ENCODE measurements at places on chromosomes 13 and 19.

GRCh38 chr19:19169236-19170052 lies 619 bp downstream of the MEF2B start:
- no peak for DNase-seq

DNA sequence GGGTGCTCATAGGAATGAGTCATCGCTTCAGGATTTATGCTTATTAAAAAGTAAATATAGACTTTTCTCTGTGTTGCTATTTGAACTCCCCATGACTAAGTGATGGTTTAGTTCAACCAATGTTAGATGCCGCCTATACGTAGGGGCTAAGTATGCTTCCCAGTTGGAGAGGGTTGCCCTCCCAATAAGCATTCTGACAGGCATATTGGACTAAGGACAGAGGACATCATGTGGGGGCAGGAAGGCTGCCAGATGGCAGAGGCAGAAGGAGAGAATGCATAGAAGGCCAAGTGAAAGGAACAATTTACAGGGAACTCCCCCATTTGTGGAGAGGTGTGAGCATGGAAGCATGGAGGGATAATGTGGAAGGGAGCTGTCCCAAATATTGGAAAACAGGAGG lies 318.4 kb upstream of the OBI1 start:
- no peak for DNase-seq

GRCh38 chr13:85772367-85772766 lies 26.9 kb downstream of the SLITRK6 start:
- DNase-seq = no peak

DNA sequence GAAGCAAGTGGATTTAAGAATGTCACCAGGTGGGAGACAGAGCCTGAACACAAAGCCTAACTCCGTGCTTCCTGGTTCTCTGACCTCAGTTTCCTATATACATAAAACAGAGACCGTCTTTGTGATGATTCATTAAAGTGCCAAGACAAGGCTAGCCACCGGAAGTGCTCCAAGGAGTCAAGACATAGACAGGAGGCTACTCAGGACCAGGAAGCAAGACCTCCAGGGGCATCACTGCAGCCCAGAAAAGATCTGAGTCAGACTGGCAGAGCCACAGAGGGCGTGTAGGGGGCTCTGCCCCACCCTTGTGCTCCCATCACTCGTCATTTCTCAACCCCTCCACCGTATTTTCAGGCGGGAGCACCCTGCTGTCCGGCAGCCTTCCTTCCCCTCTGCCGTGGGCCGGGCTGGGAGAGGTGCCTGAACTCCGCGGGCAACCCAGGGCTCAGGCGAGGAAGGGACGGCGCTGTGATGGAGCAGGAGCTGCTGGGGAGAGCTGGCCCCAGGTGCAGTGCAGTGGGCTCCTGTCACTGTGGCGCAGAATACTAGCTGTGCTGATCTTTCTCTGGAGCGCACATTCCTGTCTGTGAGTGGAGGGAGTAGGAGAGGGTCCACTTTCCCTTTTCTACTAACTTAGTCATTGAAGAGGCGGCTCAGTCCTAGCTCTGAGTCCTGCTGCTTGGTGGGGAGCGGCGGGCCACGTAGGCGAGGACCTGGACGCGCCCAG lies 134.7 kb upstream of the GPR12 start:
- no peak for DNase-seq

DNA sequence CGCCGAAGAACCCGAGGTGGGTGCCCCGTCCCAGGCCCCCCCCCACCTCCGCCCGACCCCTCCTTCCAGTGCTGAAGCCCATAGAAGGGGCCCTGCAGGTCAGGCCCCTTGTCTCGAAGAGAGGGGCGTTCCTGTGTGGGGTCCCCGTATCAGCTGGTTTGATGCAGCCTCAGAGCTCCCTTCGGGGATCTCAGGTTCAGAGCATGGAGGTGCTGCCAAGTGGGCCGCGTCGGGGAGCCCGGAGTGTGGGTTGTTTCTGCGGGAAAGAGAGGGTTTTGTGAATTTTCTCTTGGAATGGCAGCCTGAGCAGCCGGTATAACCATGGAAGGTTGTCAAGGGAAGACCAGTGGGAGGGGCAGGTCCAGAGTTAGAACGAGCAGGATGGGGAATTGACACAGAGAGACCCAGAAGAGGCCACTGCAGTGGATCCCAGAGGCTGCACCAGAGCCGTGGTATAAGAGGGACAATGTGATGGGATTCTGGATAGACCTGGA lies 384 bp downstream of the TRAPPC2B start:
- DNase-seq = no peak

DNA sequence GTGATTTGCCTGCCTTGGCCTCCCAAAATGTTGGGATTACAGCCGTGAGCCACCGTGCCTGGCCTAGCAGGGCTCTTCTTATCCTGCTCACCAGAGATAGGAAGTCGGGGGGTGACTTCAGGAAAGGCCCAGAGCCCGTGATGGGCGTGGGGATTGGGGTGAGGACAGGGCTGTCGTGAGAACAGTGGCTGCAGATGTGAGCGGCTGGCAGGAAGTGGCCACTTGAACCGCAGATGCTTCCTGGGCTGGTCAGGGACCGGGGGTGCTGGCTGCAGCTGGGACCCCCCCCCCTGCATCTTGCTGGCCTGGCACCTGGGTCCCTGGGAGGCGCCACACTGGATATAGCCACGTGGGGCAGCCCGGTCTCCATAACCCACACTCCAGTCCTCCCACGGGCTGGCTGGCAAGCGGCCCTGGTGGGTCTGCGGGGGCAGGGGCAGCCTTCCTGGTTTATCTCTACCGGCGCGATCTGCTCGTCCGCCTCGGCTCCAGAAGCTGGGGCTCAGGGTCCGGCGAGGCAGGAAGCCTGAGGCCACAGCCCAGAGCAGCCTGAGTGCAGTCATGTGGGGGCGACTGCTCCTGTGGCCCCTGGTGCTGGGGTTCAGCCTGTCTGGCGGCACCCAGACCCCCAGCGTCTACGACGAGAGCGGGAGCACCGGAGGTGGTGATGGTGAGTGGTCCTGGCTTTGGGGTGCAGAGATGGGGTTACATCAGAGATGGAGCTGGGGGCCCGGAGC lies at the start of gene F2RL3:
Gene F2RL3 (plus strand): TSS at position 371 of the 737 bp plus-strand sequence. CDS start 191 bp downstream, at position 562.
- no peak for DNase-seq

DNA sequence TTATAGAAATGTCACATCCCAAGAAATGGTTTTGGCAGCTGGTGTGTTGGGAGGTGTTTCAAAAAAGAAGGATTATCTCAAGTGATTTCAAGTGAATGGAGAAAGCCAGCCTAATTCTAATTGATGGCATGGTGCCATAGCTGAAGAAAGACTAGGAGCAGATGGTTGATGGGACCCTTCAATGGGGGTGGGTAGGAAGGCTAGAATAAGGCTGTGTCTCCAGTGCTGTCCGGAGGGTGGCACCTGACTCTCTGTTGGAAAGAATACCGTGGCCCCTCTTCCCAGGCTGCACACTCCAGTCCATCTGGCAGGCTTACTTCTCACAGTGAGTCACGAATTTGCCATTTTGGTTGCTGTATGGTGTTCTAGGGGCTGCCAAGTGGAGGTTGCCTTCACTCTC lies 51.0 kb upstream of the GPR12 start:
- DNase-seq = no peak

DNA sequence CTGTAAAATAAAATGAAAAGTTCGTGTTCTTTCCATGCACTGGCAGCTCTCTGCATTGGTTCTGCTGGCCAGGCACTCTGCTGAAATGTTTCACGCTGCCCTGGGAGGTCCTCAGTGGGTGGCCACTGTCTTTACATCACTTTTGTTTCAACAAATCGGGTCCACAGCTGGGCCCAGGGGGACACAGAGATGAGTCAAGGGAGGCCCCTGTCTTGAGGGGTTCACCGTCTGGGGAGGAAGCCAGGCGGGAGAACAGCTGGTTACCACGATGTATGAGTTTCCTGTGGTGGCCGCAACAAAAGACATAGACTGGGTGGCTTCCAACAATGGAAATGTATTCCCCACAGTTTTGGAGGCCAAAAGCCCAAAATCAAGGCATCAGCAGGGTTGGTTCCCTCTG lies 5.1 kb upstream of the KLF2 start:
- no peak for DNase-seq

DNA sequence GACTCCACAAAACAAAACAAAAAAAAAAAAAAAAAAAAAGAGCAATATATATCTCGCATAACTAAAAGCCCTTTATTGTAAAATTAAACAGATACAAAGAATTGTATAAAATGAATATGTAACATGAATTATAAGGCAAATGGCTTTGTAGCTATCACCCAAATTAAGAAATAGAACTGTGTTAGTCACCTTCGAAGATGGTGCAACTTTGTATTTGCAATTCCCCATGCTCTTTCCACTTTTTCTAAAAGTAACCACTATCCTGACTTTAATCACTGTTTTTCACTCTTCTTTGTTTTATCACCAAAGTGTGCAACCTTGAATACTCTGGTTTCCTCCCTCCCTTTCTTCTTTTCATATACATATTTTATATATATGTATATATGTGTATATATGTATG lies 57.1 kb upstream of the HTR2A start:
- no peak for DNase-seq

GRCh38 chr13:83853771-83854170 lies 28.5 kb downstream of the SLITRK1 start:
- no peak for DNase-seq

- no peak for DNase-seq
Measured at GRCh38 chr13:59829690-59830089, 334.0 kb downstream of the DIAPH3 start.

DNA sequence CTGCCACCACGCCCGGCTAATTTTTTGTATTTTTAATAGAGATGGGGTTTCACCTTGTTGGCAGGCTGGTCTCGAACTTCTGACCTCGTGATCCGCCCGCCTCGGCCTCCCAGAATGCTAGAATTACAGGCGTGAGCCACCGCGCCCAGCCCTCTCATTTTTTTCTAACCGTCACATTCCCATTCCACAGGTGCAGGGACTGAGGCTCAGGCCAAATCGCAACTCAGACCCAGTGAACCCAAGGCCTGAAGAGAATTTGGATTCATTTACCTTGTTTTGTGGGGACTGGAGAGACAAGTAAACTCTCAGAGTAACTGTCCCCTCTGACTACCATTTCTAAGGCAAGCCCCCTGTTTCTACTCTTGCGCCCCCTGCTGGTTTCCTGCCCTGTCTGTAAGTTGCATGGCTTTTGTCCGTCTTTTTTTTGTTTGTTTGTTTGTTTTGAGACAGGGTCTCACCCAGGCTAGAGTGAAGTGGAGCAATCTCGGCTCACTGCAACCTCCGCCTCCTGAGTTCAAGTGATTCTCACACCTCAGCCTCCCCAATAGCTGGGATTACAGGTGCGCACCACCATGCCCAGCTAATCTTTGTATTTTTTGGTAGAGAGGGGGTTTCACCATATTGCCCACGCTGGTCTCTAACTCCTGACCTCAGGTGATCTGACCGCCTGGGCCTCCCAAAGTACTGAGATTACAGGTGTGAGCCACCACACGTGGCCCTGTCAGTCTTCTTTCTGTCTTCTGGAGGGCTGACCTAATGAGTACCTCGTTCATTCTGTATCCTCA lies 2.3 kb upstream of the STRN4 start:
- no peak for DNase-seq

- DNase-seq = no peak
Measured at GRCh38 chr13:26011996-26012821, 39.6 kb downstream of the SHISA2 start.

DNA sequence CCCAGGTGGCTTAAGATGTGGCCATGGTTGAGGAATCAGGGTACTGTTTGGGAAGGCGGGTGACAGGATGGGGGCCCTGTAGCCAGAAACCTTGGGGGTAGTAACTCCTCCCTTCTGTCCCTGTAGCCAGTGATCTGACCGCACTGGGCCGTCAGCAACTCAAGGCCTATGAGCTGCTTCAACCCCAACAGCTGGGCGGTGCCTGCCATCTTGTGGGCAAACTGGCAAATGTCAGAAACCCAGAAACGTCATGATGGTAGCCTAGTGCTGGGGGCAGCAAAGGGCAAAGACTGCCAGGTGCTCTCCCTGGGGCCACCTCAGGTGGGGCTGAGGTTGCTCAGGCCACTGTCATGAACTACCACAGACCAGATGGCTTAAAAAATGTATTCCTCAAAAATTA lies 3.5 kb downstream of the COPE start:
- DNase-seq = no peak

- no peak for DNase-seq
Measured at GRCh38 chr13:50584856-50585580, 258.5 kb downstream of the DLEU7 start.

DNA sequence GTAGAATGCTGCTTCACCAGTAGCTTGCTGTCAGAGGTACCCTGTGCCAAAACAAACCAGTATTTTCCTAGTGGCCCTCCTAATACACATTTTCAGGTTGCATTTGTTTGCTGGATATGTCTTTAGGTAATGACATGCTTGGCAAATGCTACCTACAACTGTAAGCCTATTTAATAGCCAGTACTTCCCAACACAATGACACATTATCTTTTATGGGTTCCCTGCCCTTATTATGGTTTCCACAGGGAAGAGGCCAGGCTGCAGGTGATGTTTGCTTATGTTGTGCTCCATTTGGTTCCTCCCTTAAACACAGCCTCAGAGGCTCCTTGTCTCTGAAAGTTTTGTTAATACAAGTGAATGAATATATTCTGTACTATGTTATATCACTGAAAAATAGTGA lies 24.7 kb downstream of the FRY start:
- no peak for DNase-seq

GRCh38 chr19:50705422-50706019 lies 14.1 kb downstream of the SHANK1 start:
- DNase-seq = no peak

DNA sequence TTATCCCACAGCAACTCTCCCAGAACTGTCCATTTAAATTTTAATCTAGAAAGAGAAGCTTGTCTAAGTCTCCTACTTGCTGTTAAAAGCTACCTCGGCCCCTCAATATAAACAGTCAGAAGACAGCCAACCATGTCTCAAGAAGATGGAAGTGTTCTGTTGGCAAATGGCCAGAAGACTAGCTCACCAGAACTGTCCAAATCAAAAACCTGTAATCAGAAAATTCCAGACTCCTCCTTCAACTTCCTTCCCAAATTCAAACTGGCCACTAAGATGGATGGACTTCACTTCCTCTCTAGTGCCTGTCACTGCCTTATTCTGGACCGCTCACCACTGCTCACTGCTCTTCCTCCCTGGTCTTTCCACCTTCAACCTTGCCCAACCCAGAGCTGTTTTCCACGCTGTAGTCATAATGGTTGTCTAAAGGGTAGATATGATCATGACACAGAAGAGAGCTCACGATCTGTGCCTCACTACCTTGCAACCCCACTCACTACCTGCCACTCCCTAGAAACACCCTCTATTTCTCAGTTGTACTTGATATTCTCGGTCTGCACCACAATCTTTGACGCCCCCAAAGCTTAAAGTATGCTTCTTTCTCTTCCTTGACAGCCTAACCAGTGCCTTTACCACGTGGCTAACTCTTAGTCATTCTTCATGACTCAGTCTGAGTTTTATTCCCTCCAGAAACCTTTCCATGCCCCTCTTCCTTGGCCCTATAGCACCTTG lies 9.2 kb downstream of the FGF14 start:
- DNase-seq = no peak

DNA sequence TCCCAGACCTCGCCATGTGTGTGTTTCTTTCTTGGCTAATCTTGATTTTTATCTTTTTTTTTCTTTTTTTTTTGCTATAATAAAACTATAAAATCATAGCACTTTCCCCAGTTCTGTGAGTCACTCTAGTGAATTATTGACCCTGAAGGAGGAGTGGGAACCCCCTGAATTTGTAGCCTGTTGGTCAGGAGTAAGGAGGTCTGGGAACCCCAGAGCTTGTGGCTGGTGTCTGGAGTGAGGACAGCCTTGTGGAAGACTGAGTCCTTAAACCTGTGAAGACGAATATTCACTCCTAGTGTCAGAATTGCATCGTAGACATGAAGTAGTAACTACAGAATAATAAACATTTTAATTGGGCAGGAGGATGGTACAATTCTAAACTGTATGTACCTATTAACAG lies 7.4 kb downstream of the EID2B start:
- no peak for DNase-seq

GRCh38 chr13:32911506-32911905 lies 104.7 kb upstream of the KL start:
- no peak for DNase-seq

GRCh38 chr19:14674764-14675163 lies at the start of gene ADGRE3:
ADGRE3 (minus strand) TSS chr19:14674844; CDS start chr19:14674770, 74 bp downstream.
- no peak for DNase-seq

Measured in RWPE2 (cell line).